ENCODE measurements at places on chromosomes 6 and 20.

DNA sequence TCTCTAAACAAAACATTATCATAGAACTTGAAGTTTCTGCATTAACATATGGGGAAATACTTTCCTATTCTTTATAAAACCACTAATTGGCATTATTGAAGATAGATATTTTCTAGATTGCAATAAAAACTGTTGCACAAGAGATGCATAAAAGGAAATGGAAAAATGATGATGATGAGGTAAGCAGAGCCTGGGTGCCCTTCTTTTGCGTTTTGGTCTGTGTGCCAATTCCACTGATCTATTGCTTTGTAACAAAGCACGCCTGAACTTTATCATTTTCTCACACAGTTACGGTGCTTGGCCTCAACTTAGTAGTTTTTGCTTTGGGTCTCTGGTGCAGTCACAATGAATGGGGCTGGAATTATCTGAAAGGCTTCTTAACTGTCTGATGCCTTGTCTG, 450.5 kb downstream of the MAFB start:
- no peak for DNase-seq

DNA sequence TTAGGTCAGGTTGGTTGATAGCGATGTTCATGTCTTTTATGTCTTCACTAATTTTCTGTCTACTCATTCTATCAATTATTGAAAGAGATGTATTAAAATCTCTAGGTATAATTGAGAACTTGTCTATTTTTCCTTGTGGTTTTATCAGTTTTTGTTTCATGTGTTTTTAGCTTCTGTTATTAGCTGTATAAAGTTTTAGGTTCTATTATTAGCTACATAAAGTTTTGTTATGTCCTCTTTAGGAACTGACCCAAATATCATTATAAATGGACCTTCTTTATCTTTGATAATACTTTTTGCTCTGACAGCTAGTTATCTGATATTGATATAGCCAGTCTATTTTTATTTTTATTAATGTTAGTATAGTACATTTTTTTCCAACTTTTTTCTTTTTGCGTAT, 92.4 kb upstream of the TMEM170B start:
- no peak for DNase-seq

- no peak for DNase-seq
Measured at GRCh38 chr6:34806738-34807453, 15.0 kb downstream of the BLTP3A start.

DNA sequence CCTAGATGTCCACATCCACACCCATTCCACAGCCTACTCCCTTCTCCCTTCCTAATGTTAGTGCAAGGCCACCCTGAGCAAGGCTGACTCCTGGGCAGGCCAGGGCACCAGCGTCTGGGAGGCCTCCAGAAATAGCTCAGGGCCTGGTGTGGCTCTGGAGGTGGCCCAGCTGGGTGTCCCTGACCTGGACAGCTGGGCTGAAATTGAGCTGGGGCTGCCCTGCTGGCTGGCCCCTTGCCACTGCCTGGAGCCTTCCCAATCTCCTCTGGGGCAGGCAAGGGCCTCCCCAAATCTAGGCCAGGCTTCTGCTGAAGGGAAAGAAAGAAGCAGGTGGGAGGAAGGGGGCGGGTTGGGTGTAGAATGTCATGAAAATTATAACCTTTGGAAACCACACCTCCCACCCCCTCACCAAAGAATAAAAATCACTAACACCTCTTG, 2.1 kb downstream of the FAM110A start:
- DNase-seq = no peak

GRCh38 chr6:13431059-13431656, 56.2 kb downstream of the GFOD1 start:
- no peak for DNase-seq

GRCh38 chr20:1209447-1210387, 6.5 kb downstream of the C20orf202 start:
- DNase-seq = no peak

DNA sequence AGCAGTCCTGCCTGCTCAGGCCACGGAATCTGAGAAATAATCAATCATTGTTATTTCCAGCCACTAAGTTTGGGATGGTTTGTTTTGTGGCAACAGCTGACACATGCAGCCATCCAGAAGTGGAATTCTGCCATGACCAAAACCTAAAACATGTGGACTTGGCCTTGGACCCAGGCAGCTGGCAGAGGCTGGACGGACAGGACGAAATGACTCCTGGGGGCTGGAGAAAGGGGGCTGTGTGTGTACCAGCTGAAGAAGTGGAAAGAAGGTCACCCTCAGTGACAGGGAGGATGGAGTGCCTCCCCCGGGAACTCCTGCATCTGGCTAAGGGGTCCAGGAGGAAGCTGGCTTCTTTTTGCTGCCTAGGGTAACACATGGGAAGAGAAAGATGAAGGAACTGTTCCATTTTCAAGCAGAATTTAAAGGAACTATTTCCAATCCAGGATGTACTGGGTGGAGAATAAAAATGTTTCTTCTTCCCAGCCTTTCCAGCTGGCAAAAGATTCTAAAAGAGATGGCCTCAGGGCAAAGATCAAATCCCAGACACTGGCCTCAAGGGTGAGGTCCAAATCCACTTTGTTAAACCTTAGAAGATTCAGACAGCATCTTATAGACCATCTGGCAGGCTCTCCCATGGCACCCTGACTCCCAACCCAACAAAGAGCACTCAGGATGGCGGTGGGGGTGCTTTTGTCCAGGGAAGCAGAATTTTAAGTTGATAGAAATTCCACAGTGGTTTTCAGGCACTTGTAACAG, 14.3 kb downstream of the SERPINB6 start:
- no peak for DNase-seq

- no peak for DNase-seq
Measured at GRCh38 chr6:41901882-41902519, 6.8 kb upstream of the USP49 start.

GRCh38 chr6:56025795-56026194, 150.4 kb upstream of the BMP5 start:
- DNase-seq = no peak

DNA sequence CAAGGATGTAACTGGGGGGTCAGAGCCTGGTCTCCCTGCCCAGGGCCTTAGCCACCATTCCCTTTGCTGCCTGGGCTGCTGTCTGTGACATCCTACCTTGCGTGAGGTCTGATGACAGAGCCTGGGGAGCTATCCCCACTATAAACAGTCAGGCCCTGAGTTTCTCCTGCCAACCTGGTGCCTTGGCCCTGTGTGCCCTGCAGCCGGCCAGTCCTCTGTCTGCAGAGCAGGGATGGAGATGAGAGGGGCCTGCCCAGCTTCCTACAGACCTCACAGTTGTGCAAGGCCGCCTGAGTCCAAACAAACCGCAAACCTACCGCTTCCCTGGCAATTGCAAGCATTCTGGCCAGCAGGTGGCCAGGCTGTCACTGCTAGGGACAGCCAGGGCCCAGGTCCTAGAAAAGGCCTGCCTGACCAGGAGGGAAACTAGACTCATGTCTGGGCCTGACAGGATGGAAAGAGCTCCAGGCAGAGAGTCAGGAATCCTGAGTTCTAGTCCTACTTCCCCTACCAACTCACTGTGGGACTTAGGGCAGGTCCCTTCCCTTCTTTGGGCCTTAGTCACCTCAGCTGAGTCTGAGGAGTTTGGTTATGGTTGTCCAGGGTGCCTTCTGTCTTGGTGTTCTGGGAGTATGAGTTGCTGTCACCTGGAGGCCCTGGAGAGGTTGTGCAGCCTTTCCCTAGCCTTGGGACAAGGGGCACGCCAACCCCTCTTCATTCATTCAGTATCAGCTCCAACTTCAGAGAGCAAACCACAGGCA, 86.2 kb downstream of the VEGFA start:
- no peak for DNase-seq

DNA sequence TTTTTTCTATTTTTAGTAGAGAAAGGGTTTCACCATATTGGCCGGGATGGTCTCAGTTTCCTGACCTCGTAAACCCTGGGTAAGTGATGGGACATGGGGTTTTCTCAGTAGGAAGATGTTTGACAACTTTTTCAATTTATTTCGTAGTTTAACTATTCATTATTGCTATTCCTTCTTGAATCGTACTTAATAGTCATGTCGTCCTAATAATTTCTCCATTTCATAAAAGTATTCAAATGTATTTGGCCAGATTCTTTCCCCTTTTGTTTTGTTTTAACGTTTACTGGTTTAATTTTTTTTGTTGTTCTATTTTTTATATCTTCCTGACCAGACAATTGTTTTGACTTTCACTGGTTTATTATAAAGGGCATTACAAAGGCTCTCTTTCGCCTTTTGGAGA, 16.3 kb downstream of the GPX5 start:
- DNase-seq = no peak

GRCh38 chr6:72403413-72403812, 218.5 kb upstream of the KCNQ5 start:
- DNase-seq = no peak

- DNase-seq = no peak
Measured at GRCh38 chr20:37885593-37886503, 17.1 kb upstream of the VSTM2L start.

GRCh38 chr6:17714879-17715851, 8.4 kb upstream of the NUP153 start:
- DNase-seq = no peak

DNA sequence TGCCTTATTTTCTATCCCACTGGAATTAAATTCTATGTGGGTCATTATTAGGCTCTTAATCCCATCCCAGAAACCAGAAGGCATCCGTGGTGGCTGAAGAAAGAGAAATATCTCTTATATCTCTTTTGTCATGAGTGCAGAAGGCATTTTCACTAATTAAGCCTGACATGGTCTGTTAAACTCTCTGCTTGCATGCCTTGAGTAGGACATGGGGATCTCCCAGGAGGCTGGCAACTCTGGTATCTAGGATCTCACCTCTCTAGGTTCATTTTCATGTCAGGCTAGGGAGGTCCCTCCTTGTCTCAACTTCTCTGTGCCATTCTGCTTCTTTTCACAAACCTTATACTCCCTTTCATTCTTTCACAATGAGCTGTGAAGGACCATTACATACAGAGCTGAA, 25.3 kb upstream of the GPR63 start:
- DNase-seq = no peak

DNA sequence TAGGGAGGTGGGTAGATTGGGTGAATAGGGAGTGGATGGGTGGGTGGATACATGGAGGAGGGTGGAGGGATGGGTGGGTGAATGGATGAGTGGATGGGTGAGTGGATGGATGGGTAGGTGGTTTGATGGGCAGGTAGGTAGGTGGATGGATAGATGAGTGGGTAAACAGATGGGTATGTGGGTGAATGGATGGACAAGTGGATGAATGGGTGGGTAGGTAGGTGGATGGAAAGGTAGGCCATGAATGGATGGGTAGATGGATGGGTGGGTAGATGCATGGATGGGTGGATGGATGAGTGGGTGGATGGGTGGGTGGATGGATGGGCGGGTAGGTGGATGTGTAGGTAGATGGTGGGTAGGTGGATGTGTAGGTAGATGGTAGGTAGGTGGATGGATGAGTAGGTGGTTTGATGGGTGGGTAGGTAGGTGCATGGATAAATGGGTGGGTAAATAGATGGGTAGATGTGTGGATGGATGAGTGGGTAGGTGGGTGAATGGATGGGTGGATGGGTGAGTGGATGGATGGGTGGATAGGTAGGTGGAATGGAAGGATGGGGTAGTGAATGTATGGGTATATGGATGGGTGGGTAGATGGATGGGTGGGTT, 51.4 kb downstream of the NPEPL1 start:
- no peak for DNase-seq

DNA sequence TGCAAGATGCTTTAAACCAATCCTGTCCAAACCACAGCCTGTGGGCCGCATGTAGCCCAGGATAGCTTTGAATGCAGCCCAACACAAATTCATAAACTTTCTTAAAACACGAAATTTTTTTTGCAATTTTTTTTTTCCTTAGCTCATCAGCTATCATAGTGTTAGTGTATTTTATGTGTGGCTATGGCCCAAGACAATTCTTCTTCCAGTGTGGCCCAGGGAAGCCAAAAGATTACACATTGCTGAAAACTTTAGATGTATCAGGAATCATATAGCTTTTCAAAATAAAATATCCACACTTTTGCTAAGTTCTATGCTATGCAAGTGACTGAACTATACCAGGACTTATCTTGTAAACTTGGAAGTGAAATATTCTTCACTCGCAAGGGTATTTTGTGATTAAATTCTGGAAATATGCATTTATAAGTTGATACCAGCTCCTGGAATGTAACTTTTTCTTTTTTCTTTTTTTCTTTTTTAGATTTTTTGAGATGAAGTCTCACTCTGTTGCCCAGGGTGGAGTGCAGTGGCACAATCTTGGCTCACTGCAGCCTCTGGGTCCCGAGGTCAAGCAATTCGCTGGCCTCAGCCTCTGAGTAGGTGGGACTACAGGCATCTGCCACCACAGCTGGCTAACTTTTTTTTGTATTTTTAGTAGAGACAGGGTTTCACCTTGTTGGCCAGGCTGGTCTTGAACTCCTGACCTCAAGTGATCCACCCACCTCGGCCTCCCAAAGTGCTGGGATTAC, 49.8 kb downstream of the MTHFD1L start:
- DNase-seq = no peak

DNA sequence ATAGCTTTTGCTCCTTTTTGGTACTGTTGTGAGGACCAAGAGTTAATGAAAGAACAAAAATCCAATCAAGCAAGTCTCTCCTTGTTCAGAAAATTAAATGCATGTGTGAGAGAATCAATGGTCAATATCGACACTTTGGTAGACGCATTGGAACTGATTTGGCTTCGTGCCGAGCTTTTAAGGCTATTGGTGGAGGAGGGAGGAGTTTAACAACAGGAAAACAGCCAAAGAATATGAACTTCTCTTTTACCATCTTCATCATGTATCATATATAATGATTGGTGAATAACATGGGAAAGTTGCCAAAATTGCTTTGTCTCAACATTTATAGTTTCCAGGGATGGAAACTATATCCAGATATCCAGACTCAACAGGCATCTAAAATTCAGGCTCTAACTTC, 266.5 kb upstream of the CITED2 start:
- DNase-seq = no peak

DNA sequence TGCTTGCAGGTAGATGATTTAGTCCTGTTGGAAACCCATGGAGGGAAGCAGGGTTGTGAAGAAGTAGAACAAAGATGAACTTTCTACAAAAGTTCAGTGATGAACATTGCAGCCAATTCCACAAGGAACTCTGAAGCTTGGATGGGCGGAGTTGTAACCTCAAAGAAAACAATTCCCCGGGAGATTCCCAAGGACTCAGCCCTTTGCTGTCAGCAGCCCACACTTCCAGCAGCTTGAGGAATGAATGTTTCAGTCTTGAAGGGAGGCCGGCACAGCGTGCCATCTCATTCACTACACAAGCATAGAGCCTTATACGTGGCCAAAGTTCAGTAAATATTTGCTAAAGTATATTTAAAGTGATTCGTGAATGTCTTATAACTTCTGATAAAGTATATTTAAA, 269.4 kb downstream of the NKAIN2 start:
- no peak for DNase-seq

DNA sequence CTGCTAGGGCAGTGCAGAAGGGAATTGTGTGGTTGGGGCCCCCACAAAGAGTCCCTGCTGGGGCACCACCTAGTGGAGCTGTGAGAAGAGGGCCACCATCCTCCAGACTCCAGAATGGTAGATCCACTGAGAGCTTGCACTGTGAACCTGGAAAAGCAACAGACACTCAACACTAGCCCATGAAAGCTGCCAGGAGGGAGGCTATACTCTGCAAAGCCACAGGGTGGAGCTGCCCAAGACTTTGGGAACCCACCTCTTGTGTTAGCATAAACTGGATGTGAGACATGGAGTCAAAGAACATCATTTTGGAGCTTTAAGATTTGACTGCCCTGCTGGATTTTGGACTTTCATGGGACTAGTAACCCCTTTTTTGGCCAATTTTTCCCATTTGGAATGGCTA, 328.4 kb upstream of the KHDRBS2 start:
- no peak for DNase-seq

All from activated naive CD4-positive, alpha-beta T cell (primary cell).